Thoracic aorta endothelial cell (primary cell): ENCODE measurements at places on chromosomes 13 and 19. TPM values are rescaled to one million over a fixed set of nuclear protein-coding genes. Genes with fewer than 3 reads are reported as not detected.

Gene ZNF254
- 18.7 and 28.3 TPM in 2 replicates for total RNA-seq

Gene FBXO46
- 9.8 and 12.1 TPM in 2 replicates for total RNA-seq

Gene EID2
- total RNA-seq, result 10.8 and 13.1 TPM in 2 replicates

Gene KASH5
- total RNA-seq, result not detected in 2 replicates

Gene ANO8
- 3.2 and 4.3 TPM in 2 replicates for total RNA-seq

Gene WDR87
- not detected in 2 replicates for total RNA-seq

Gene FAM216B
- not detected in 2 replicates for total RNA-seq
